ENCODE measurements at places on chromosomes 4 and X. TPM values are rescaled to one million over a fixed set of nuclear protein-coding genes. Genes with fewer than 3 reads are reported as not detected.

GRCh38 chrX:155148724-155149537, 67.3 kb upstream of the VBP1 start:
- peak; percentile 15 for DNase-seq

GRCh38 chrX:150813922-150814321, 84.5 kb downstream of the CD99L2 start:
- no peak for DNase-seq

- no peak for DNase-seq
Observed at GRCh38 chr4:186942758-186943377, 219.2 kb upstream of the FAT1 start.

TKTL2 gene
- not detected for total RNA-seq

- peak; percentile 27 for DNase-seq
Observed at GRCh38 chr4:138938366-138938690, 77.3 kb upstream of the NOCT start.

GRCh38 chr4:141240259-141240658, 19.6 kb downstream of the ZNF330 start:
- DNase-seq: no peak

DNA sequence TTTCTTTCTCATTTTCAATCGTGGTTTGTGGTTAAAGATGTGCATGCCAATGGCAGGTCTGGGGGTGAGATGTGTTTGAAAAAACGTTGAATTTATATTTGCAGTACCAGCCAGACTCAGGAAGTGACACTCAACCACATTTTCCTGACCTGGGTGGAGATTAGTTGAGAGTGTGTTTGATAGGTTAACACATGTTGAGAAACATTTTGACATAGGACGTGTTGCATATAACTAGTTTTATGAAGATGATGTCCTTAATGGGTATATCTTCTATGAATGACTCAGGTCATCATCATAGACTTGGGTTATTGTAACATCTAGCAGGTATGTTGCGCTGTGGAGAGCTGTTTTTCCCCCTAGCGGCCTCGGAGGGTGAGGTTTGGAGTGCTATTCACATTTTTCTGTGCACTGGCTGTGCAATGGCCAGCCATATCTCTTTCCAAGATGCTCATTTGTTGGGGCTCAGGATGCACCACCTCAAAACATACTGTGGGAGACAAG, 21.7 kb upstream of the CD38 start:
- peak; percentile 16 for DNase-seq

GRCh38 chr4:86857341-86858052, 8.3 kb upstream of the SLC10A6 start:
- DNase-seq: no peak
